Activated T-cell treated with anti-CD3 and anti-CD28 coated beads, Interleukin-2, amount 50 U/mL, for 72 hours (primary cell): ENCODE measurements at places on chromosomes 3 and 15. TPM values are rescaled to one million over a fixed set of nuclear protein-coding genes. Genes with fewer than 3 reads are reported as not detected.

DNA sequence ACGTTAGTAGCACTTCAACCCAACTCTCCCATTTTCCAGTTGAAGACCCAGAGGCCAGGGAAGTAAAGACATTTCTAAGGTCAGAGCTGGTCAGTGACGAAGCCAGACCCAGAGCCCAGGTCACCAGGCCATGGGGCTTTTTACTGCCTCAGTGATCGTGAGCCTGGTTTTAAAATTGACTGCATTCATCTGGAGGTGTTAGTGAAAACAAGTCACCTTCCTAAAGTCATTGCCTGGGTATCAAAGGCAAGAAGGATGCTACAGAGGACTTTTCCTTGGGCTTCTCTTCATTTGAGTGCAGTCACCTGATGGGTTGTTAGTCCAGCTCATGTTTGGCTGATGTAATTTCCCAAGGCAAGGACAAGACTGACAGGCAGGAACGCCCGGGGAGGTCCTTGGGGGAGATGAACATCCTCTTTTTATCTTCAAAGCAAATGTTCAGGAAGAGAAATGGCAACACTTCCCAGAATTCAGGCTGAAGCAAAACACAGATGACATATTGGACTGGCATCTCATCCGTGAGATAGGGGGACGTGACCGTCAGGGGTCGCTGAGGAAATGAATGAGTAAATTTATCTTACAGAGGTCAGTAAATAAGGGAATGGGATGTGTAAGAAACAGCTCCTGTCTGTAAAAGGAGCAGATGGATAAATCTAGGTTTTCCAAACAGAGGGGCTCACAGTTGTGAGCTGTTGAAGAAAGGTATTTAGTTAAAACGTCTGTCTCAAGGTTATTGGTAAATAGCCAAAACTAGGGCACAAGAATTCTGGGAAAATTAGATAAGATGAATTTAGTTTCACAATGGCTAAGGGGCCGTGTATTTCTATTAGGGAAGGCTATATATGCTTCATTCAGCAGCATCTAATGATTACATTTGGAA, 201.2 kb downstream of the OPA1 start:
- no peak overlapping the region for H3K27ac ChIP-seq
- H3K4me1 ChIP-seq: no peaks in the 10 kb centered on the region
- peaks cover 24% of the 10 kb centered on the region for H3K27me3 ChIP-seq
- H3K4me3 ChIP-seq: no peak overlapping the region

RARRES1 gene
- total RNA-seq: not detected

WNT5A gene
- total RNA-seq: 1.8 TPM

DNA sequence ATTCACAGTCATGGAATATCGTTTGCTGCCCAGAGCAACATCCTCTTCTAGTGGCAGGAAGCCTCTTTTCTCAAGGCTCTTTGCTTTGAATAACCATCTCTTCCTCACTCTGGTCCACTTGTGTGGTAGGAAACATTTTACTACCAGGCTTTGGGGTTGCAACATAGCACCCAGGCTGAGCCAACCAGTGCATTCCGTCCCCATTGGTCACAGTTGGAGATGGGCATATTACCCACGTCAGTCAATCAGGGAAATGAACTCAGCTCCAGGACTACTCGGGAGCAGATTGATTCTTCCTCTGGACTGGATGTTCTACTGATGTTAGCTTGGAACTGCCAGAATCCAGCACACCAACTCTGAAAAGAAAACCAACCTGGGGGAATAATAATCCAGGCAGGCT, 4.2 kb upstream of the PEX5L start:
- DNase-seq: no peak
- peaks cover 40% of the 10 kb centered on the region for H3K27me3 ChIP-seq
- H3K27ac ChIP-seq: no peak overlapping the region
- no peak overlapping the region for H3K4me3 ChIP-seq
- peaks cover 12% of the 10 kb centered on the region for H3K4me1 ChIP-seq
- no peaks in the 10 kb centered on the region for H3K36me3 ChIP-seq

PLA2G4F gene
- not detected for total RNA-seq

- peaks cover 5% of the 10 kb centered on the region for H3K36me3 ChIP-seq
- no peak overlapping the region for H3K27ac ChIP-seq
- DNase-seq: no peak
These were observed 47.1 kb downstream of the ITPR1 start for GRCh38 chr3:4540267-4540666.

DNA sequence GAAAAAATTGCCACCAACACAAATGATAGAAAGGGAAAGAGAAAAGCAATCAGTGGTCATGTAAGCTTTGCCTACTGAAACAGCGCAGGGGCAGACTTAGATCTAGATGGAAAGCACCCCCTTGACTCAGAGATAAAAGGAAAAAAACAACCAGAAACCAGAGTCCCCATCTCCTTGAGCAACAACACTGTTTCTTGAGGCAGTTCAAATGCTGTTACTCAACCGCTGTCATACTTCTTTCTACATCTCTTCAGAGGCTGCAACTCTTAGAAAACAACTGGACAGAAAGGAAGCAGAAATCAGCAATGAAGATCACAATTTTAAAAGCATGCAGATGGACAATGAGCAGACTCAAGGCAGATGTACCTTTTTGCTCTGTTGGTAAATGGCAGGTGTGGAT, 36.5 kb downstream of the FSIP1 start:
- no peaks in the 10 kb centered on the region for H3K36me3 ChIP-seq
- H3K27ac ChIP-seq: no peak overlapping the region
- H3K27me3 ChIP-seq: peaks cover 13% of the 10 kb centered on the region
- no peak for DNase-seq
- no peaks in the 10 kb centered on the region for H3K4me1 ChIP-seq
- no peak overlapping the region for H3K4me3 ChIP-seq

DNA sequence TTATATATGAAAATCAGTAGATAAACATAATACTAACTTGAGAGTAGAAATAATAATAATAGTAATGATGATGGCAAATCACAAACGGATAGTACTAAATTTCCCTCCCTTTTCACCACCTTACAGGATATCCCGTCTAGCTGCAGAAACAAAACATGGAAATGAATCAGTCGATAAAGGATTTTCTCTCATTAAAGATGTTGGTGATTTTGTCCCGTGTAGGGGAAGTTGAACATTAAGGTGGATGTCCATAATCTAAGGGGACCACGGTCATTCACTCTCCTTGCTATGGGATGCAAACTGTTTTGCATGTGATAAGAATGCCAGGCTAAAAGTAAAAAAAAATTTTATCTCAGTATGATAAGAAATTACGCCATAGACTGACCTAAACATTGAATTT, 1027.7 kb upstream of the NR2F2 start:
- no peak overlapping the region for H3K27ac ChIP-seq
- peaks cover 39% of the 10 kb centered on the region for H3K27me3 ChIP-seq
- H3K36me3 ChIP-seq: no peaks in the 10 kb centered on the region
- no peak for DNase-seq
- H3K4me3 ChIP-seq: no peak overlapping the region

GRCh38 chr15:48645558-48646330, at the start of gene FBN1:
Gene FBN1 (minus strand): TSS chr15:48645709. CDS start chr15:48644769, 940 bp downstream.
- peaks cover 40% of the 10 kb centered on the region for H3K27me3 ChIP-seq
- H3K36me3 ChIP-seq: no peaks in the 10 kb centered on the region
- peak within 1 kb of the TSS; percentile 74 for H3K4me3 ChIP-seq
- H3K27ac ChIP-seq: peak within 1 kb of the TSS; percentile 54
- H3K4me1 ChIP-seq: no peaks in the 10 kb centered on the region

PLA2G4B gene
- 4.4 TPM for total RNA-seq

DNA sequence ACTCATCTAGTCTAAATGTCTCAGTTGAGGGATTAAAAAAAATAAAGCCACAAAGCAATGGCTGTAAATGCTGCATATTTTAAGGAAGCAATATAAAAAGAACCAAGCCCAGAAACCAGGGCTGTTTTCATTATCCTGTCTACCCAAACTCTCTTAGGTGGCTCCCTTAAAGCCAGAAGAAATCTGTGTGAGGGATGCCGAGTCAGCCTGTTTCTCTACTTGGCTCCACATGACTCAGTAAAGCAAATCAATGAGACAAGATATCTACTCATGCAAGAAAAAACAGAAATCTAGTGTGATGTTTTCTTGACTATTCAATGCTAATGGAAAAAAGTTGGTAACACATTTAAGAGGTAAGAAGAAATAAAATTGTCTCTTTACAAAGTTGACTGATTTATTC, 296.2 kb downstream of the ZBTB20 start:
- no peak overlapping the region for H3K27ac ChIP-seq
- H3K27me3 ChIP-seq: no peaks in the 10 kb centered on the region
- H3K36me3 ChIP-seq: no peaks in the 10 kb centered on the region
- H3K4me3 ChIP-seq: no peak overlapping the region

- no peak overlapping the region for H3K4me3 ChIP-seq
- peak; percentile 33 for DNase-seq
- H3K4me1 ChIP-seq: peaks cover 16% of the 10 kb centered on the region
- no peaks in the 10 kb centered on the region for H3K27me3 ChIP-seq
- H3K27ac ChIP-seq: peak overlapping the region; percentile 35
- peaks cover 2% of the 10 kb centered on the region for H3K36me3 ChIP-seq
These were observed 2.5 kb upstream of the USF3 start for GRCh38 chr3:113698956-113699355.

SST gene
- not detected for total RNA-seq

ACSBG1 gene
- 0.32 TPM for total RNA-seq

GRCh38 chr3:105805404-105805803, 63.4 kb downstream of the CBLB start:
- peaks cover 28% of the 10 kb centered on the region for H3K36me3 ChIP-seq
- H3K4me1 ChIP-seq: peaks cover 80% of the 10 kb centered on the region
- peak overlapping the region; percentile 80 for H3K4me3 ChIP-seq
- no peak for DNase-seq

DNA sequence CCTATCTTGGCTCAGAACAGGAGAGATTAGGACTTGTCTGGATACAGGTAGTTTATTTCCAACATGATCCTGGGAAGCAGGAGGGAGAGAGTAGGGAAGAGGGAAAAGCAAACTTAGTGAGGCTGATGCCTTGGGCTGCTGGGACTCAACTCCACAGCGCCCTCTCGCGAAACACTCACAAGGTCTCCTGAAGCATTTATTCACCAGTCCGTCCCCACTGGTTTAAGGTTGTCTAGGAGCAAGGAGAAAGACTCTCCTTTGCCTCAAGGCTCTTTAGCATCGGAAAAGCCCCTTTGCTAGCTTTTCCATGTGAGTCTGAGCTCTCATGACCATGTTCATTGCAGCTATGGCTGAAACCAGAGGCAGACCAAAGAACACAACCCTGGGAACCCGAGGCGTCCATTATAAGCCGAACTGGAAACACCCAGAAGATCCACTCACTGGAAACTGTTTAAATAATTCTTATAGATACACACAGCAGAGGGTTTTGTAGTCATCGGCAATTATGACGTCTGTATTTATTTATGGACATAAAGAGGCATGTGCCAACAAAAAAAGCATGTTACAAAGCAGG, 244.5 kb downstream of the CD47 start:
- no peaks in the 10 kb centered on the region for H3K4me1 ChIP-seq
- no peak overlapping the region for H3K27ac ChIP-seq
- peaks cover 17% of the 10 kb centered on the region for H3K27me3 ChIP-seq
- no peak overlapping the region for H3K4me3 ChIP-seq
- no peaks in the 10 kb centered on the region for H3K36me3 ChIP-seq
- DNase-seq: peak; percentile 42

DNA sequence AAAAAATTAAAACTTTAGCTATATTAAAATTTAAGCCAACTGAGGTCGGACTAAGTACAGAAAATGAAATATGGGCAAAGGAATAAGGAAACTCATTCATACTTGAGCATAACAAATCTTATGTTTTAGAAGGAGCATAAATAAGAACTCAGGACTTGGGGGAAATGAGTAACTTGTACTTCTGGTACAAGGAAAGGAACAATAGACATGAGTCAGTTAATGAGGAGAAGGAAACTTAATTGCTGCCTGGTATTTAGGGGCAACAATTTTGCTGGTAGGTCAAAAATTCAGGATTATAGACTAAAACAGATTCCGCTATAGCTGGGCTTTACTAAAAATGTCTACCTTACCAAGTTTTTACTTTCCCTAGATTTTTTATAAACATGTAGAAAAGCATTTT, 113.1 kb downstream of the MYO5A start:
- no peaks in the 10 kb centered on the region for H3K27me3 ChIP-seq
- no peaks in the 10 kb centered on the region for H3K4me1 ChIP-seq
- DNase-seq: no peak

DNA sequence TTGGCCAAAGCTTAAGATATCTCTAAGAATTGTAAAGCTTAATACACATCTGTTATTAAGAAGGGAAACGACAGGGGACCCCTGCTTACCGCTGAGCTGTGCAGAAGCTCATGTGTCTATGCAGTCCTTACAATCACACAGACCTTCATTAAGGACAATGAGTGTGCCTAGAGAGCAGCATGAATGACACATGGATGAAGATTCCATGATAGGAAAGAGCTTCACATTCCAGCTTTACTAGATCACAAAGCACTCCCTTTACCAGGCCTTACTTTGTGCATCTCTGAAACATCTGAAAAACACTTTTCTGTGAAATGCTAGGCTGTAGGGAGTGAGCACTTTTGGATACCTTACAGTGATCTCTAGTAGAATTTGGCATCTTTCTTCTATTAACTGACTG, 32.0 kb downstream of the RNF168 start:
- peaks cover 26% of the 10 kb centered on the region for H3K36me3 ChIP-seq
- H3K27me3 ChIP-seq: no peaks in the 10 kb centered on the region
- no peak overlapping the region for H3K27ac ChIP-seq
- H3K4me1 ChIP-seq: peaks cover 9% of the 10 kb centered on the region
- no peak for DNase-seq

GRCh38 chr15:27768732-27769475, 330.2 kb downstream of the OCA2 start:
- H3K36me3 ChIP-seq: no peaks in the 10 kb centered on the region
- no peaks in the 10 kb centered on the region for H3K4me1 ChIP-seq
- DNase-seq: no peak
- H3K4me3 ChIP-seq: no peak overlapping the region

- H3K36me3 ChIP-seq: no peaks in the 10 kb centered on the region
- no peak overlapping the region for H3K4me3 ChIP-seq
- no peak overlapping the region for H3K27ac ChIP-seq
- H3K4me1 ChIP-seq: no peaks in the 10 kb centered on the region
These were observed 166.7 kb upstream of the SGO1 start for GRCh38 chr3:20352546-20353179.

GRCh38 chr15:52466134-52466701, 62.5 kb downstream of the MYO5A start:
- H3K27me3 ChIP-seq: no peaks in the 10 kb centered on the region
- peak overlapping the region; percentile 33 for H3K4me3 ChIP-seq
- H3K27ac ChIP-seq: no peak overlapping the region
- peak; percentile 65 for DNase-seq
- H3K4me1 ChIP-seq: peaks cover 32% of the 10 kb centered on the region

AADACL2 gene
- not detected for total RNA-seq

DNA sequence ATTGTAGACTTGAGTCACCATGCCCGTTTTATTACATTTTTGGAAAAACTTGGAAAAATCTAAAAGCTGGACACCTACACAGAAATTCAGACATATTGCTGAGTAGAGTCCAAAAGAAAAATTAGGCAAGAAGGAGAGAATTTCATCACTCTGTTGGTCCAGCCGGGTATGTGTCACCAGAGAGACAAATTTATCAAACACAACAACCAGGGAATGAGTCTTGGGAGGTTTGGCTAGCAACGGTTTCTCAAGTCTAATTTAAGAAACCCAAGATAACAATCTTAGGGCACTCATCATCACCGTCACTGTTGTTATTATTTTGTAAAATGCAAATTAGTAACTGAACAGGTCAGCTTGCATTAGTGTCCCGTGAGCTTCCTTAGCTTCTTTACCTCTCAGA, 197.5 kb upstream of the C2CD4B start:
- H3K27ac ChIP-seq: no peak overlapping the region
- H3K4me1 ChIP-seq: no peaks in the 10 kb centered on the region
- no peaks in the 10 kb centered on the region for H3K36me3 ChIP-seq
- DNase-seq: no peak
- H3K4me3 ChIP-seq: no peak overlapping the region

ABTB1 gene
- total RNA-seq: 27.0 TPM

- no peaks in the 10 kb centered on the region for H3K27me3 ChIP-seq
- H3K36me3 ChIP-seq: peaks cover 3% of the 10 kb centered on the region
- H3K4me3 ChIP-seq: no peak overlapping the region
These were observed 45.8 kb downstream of the PARP15 start for GRCh38 chr3:122623031-122623829.
